C1 segment of cervical spinal cord (tissue), 14 donors: ENCODE measurements at places on chromosomes 4 and X.

GRCh38 chr4:15891312-15891711 is 47.2 kb downstream of the FGFBP1 start:
- DNase-seq = no peak

DNA sequence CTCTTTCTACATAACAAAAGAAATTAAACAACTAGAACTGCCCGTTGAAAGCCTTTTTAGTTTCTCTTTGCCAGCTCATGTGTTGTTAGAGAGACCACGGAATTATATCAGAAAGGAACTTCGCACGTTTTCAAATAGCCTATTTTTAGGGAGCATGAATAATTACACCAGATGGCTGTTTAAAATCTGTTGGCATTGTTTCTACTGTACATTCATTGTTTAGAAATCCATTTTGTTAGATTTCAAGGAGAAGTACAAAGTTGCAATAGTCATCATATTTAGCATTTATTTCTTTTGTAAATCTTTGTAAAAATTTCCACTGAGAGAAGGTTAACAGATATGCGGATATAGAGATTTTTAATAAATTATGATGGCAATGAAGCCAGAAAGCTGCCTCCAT is 403.0 kb upstream of the HS3ST1 start:
- no peak for DNase-seq

- no peak for DNase-seq
Observed at GRCh38 chr4:37758226-37758625, 68.3 kb upstream of the PGM2 start.

GRCh38 chr4:184760681-184761080 is 26.8 kb upstream of the CENPU start:
- no peak for DNase-seq

- no peak for DNase-seq
Observed at GRCh38 chr4:30945586-30945985, 225.4 kb downstream of the PCDH7 start.

GRCh38 chr4:87416965-87417364 is 5.4 kb upstream of the NUDT9 start:
- no peak for DNase-seq

GRCh38 chr4:87103691-87104187 is 116.7 kb downstream of the KLHL8 start:
- no peak for DNase-seq

DNA sequence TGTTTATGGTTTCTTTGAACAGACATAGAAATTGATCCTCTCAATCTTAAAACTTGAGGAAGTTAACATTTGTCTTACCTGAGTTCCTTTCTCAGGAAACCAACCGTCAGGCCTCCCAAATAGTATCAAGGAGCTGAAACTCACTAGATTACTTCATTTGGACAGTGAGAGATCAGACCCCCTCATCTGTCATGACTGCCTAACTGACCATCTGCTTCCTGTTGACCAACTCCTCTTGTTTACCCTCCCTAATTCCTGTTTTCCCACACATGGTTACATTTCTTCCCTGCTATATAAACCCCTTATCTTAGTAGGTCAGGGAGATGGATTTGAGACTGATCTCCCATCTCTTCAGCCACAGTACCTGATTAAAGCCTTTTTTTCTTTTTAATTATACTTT is 46.2 kb upstream of the NMU start:
- no peak for DNase-seq

GRCh38 chr4:94833394-94833793 is 75.6 kb downstream of the BMPR1B start:
- no peak for DNase-seq

DNA sequence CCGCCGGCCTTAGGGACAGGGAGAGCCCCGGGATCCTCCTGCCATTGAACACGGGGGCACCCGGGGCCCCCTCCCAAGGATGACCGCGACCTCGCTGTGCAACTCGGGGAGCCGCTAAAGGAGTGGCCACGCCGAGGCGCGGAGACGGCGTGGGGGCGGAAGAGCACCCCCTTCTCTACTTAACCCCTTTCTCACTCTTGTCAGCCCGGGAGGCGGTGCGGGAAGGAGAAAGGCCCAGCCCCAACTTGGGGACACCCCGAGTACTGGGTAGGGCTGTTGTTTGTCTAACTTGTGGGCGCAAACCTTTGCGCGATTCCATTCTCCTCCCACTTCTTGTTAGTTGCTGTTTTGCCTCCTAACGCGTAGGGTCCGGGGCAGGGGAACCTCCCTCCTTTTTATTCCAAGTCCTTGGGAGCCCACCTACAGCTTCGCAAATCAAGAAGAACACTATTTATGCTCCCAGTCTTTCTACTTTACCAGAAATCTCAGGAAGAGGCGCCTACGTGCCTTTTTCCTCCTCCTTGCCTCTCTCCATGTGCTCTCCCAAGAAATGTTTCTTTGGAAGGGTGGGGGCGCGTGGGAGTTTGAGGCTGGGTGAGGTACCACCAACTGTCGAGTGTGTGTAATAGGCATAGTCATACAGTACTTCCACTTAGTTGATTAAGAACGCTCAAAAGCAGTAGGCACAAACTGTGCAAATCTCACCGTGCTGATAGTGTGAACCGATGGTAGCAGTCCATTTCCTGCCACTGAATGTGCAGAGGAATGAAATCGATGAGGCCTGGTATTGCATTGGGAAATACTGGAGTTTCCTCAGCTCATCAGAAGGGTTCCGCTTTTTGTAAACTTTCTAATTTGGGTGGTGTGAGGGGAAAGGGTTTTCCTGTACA is 813 bp downstream of the DIAPH2 start:
- DNase-seq = no peak

DNA sequence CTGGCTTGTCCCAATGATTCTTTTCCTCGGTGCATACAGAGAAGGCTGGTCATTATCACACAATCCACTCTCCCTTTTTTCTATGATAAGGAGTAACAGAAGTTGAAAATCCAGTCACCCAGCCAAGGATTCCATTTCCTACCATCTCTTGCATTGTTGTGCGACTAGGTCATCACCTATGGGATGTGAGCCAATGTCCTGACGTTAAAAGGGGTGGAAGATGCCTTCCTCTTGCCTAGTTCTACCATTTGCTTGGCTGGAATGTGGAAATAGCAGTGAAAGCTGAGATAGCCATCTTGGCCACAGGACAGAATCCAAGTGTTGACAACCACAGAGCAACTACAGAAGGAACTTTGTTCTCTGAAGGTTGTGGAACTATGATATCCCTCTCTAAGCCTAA is 132.2 kb upstream of the KIT start:
- no peak for DNase-seq

- DNase-seq = no peak
Observed at GRCh38 chr4:3773552-3774001, 7.4 kb downstream of the ADRA2C start.

GRCh38 chrX:154300816-154301215 is 5.2 kb downstream of the TKTL1 start:
- no peak for DNase-seq

DNA sequence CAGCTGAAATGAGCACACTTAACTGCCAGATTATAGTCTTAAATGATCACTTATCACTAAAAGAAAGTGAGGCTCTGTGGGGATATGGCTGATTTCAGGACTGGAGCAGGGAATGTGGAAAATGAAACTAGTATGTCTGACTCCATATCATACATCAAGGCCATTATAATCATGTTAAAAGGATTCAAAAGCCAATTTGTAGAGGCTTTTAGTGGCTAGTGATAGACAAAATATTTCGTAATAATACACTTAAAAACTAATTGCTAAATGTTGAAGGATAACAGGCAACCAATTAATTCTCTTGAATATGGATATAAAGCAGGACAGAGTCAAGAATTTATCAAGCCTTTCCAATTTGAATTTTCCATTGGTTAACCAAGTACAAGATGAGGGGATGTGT is 358.1 kb upstream of the NDST3 start:
- DNase-seq = no peak

- no peak for DNase-seq
Observed at GRCh38 chr4:17654701-17655100, 40.3 kb downstream of the MED28 start.

DNA sequence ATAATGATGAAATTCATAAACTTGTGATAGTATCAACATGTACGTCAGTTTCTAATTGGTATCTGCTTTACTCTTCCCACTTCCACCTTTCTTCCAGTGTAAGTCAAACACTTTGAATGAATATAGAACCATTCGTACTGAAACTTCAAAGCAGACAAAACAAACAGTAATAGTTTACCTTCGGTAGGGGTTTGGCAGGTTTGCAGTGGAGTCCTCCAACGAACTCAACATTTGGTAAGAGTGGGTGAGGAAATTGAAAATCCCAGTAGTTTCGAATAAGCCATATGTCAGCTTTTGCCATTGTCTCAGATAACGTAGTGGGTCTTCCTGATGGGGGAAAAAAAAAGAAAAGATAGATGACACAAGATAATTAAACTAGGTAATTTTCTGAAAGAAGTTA is 2.2 kb downstream of the UGT2B4 start:
- no peak for DNase-seq

DNA sequence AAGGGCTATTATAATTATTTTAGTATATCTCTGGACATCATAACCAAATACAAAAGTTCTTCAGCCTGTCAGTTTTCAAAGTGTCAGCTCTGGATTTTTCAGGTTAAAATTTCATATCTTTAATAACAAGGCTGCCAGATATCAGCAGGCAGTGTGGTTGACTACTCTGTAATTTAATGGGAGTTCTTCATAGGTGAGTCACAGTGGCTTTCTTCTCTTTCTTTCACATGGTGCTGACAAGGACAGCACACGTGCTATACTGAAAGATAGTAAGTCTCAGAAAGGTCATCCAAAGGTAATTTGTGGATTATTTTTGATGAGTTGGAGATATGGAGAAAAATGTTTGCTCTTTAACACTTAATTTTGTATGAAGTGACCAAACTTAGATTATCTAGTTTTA is 43.2 kb downstream of the GALNT7 start:
- no peak for DNase-seq
